ENCODE measurements at places on chromosomes 4 and X. TPM values are rescaled to one million over a fixed set of nuclear protein-coding genes. Genes with fewer than 3 reads are reported as not detected.

FSTL5 gene
- not detected for total RNA-seq

SPP1 gene
- not detected for total RNA-seq

ADAM29 gene
- not detected for total RNA-seq

ASMT gene
- total RNA-seq: not detected

P2RY8 gene
- 65.5 TPM for total RNA-seq

EXOSC9 gene
- 56.8 TPM for total RNA-seq

CLDN34 gene
- total RNA-seq: not detected

FRMPD4 gene
- not detected for total RNA-seq

DKK2 gene
- not detected for total RNA-seq

SHROOM4 gene
- total RNA-seq: not detected

ZMAT1 gene
- total RNA-seq: 3.9 TPM

GIMD1 gene
- total RNA-seq: not detected

GRCh38 chr4:177313263-177313662 lies 3.6 kb downstream of the NEIL3 start:
- DNase-seq: no peak

DNA sequence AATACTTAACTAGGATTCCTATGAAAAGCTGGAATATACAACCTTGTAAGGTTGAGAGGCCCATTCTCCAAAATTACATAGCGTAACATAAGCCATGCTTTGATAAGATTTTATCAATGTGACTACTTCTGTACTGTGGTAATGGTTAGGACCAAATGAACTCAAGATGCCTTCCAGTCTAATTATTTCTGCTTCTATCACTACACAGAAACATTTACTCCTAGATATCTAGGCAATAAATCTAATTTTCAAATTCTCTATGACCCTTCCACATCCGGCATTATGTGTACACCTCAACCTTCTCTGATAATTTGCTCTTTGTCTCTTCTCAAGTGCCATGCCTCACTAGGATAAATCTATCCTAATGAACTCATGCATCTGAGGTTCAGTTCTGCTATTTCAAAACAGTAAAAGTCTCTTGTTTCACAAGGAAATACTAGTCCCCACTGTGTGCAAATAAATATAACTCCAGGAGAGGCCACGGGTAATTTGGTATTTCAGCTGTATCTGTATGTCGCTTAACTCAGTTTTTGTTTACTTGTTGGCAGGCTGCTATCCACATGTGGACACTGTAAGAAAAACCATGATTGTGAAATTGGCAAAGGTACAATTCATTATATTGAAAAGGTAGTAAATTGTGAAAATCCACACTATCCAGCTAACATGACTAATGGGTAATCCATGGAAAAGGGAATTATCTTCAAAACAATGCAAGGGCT lies 93.3 kb downstream of the PRDM5 start:
- DNase-seq: no peak

DNA sequence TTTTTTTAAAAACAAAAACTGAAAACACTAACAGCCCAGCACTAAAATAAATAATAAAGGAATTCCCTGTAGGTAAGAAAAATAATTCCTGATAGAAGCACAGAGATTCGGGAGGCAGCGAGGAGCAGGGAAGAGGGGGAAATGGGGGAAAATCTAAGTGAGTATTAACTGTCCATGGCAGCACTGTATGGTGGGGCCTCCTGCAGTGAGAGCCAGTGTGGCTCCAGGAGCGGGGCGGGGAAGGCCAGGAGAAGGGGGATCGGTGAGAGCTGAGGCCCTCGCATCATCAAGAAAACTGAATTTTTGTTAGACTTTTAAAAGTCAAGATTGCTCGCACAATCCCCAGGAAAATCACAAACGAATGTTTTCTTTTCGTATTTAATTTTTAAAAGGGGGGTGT lies 14.1 kb downstream of the RNF212 start:
- DNase-seq: no peak

GRCh38 chr4:184500748-184501589 lies 26.6 kb upstream of the IRF2 start:
- DNase-seq: no peak

- no peak for DNase-seq
These were observed 86.0 kb downstream of the EVC start for GRCh38 chr4:5796976-5797375.

GRCh38 chr4:6674500-6675149 lies 19.1 kb upstream of the S100P start:
- DNase-seq: peak; percentile 82

DNA sequence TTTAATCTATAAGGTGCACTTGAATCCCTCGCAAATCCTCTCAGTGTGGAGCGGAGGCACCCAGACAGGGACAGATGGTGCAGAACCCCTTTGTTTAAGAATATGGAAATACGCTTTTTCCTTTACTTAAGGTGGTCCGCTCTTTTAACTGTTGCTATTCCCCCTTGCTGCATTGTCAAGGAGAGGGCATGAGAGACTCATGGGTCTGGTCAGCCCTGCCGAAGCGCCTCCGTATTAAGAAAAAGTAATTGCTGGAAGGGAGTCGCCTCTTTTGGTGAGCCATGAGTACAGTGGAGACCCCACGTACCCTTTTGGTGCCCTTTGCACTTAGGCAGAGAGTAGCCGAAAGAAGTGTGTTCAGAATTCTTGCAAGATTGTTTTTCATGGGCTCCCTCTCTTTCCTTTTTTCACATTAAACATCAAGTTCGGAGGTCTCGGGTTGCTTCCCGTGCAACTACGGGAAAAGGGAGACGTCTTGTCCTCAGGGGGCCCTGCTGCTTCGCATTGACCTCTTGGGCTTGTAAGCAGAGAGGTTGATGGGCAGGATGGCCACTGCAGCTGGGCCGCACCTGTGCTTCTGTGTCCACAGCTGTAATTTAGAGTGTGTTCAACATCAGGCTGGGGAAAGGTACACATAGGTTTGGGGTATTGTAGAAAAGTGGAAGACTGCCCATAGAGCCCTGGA lies 109.6 kb downstream of the SPRY1 start:
- no peak for DNase-seq

DNA sequence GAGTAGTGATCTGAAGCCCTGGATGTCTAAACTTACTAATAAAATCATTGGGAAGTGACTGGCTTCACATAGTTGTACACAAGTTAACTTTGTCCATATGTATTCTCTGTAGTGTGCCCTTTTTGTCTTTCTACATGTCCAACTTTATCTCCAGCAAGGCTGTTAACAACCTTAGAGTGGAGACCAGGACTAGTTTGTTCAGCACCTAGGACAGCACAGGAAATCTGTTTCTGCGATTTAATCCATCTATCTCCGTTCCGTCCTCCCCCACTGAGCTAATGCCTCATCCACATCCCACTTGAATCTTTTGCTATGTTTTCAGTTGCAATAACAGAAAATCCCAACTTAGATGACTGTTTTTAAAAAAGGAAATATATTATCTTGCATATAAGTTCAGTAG lies 3.4 kb upstream of the ARR3 start:
- DNase-seq: no peak

DNA sequence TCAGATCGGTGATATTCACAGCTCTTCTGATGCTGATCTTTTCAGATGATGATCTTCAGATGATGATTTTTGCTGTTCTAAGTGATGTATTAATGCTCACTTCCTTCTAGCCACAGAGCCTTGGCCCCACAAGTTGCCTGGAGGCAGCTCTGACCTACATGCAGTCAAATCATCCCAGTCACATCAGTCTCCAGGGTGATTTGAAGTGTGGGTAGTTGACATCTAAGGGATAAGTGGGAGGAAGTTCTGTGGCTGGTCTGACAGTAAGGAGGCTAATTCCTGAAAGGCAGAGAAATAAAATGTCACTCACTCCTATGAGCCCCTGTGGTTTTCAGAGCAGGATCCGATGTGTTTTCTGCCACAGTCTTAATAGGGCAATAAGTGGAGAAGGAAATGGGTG lies 79.8 kb upstream of the RPL34 start:
- DNase-seq: no peak

GRCh38 chr4:84821064-84821463 lies 145.4 kb downstream of the WDFY3 start:
- DNase-seq: no peak

GRCh38 chr4:43560047-43560446 lies 667.5 kb downstream of the GRXCR1 start:
- DNase-seq: no peak

GRCh38 chr4:7419961-7420660 lies 14.6 kb downstream of the PSAPL1 start:
- no peak for DNase-seq

DNA sequence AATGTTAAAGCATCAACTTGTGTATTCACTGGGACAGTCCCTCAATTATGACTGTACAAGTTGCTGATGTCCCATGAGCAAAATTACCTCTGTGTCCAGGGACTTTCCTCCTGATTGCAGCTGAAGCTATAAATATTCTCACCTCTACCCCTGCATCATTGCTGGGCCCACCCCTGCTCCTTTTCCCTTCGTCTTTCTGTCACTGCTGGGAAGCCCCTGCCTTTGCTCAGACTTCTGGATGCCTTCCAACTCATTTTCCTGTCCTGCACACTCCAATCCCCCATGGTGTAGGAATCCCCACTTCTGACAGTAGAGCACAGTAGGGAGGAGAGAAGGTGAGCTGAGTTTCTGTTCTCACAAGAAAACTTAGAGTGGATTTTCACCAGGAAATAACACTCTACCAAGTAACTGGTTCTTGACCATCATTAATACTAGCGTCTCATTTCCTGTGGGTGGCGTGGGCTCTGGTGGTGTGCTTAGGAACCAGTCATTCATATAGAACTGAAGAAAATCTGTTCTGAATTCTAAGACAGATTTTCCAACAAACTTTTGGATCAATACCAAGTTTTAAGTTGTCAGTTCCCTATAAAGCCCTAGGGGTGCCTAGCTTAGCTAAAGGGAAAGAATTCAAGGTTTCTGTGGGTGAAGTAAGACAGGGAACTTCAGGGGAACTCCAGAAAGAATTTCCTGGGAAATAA lies 136.2 kb upstream of the MED14 start:
- peak; percentile 19 for DNase-seq

DNA sequence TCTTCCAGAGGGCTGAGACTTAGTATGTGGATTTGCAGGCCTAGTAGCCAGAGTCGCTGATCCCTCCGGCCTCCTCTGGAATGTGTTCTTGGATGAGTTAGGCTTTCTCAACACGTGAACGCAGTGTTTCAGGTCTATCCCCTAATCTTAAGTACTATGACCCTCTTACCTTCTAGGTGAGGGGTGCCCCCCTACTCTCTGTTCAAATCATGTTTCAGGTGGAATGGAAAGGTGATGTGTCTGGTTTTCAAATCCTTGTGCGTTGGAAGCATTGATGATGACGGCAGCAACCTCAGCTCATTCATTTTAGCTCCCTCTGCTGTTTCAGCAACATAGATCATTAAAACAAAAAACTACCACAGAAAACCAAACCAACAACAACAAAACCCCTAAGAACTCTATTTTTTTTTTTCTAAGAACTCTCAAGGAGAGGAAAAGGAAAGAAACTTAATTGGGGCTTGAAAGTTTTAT lies 56.4 kb downstream of the RWDD4 start:
- DNase-seq: no peak

DNA sequence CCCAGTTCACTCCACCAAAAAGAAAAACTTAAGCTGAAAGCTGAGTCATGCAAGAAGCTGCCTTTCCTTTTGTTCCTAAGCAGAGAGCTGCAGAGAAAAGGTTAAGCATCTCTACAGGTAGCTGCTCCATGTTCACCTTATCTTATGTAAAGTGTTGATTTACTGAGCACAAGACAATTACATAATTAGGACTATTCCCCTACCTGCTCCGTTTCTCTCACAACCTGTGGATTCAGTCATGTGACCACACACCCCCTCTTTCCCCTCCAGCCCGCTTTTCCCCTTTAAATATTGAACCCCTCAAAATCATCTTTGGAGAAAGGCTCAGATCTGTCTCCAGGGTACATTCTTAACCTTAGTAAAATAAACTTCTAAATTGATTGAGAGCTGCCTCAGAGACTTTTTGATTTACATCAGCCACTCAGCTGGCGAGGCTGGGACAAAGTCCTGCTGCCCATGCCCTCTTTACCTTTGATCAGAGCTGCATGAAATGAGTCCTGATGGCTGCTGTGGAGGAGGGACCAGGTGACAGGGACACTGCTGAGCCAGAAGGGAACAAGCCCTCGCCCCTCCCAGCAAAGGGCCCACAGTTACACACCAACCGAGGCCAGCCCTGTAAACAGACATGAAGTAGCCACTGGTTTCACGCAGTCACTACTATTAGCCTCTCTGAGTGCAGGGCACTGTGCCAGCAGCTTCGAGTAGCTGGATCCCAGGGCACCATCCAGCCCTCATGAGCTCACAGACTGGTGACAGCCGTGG lies 53.9 kb upstream of the C4orf50 start:
- DNase-seq: no peak

GRCh38 chr4:107548211-107548905 lies 171.7 kb downstream of the PAPSS1 start:
- no peak for DNase-seq

GRCh38 chrX:44483965-44484606 lies 58.6 kb downstream of the FUNDC1 start:
- no peak for DNase-seq

DNA sequence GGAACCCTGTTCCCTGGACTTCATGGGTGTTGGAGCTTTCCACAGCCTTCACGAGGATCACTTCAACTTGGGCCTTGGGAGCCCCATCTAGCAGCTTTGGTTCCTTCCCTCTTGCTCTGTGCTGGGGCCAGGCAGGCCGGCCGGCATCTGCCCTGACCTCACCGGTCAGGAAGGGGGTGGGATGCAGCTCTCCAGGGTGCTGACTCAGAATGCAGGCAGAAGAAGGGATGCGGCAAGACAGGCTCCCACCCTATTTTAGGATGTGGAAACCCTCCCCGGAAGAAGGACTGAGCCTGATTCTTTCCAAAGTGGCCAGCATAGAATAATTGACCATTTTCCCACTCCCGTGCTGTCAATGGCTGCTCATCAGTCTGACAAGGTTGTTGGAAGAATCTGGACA lies 47.1 kb downstream of the FHDC1 start:
- DNase-seq: no peak

GRCh38 chr4:1209821-1210220 lies 37.4 kb upstream of the SPON2 start:
- no peak for DNase-seq

GRCh38 chrX:50643525-50644137 lies 170.4 kb downstream of the SHROOM4 start:
- no peak for DNase-seq

GRCh38 chrX:118862091-118862490 lies 38.5 kb downstream of the ZCCHC12 start:
- DNase-seq: no peak

DNA sequence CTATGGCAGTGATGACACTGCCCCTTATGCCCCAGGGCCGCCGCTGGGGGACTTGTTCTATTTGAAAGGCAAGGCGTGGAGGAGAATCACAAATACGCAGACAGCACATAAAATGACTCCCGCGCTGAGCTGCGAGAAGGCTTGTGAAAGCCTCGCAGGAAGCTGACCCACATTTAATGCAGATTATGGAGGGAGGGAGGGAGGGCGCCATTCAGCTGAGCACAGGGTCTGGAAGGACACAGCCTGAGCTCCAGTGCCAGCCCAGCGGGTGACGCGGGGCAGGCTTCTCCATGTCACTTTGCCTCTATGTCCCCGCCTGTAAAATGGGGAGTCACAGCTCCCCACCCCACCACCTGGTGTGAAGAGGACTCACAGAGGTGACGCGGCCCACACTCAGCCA lies 14.3 kb downstream of the ABLIM2 start:
- DNase-seq: no peak
